CD4-positive, alpha-beta T cell treated with Interleukin-17A for 4 hours (primary cell): ENCODE measurements at places on chromosomes 5 and 9.

DNA sequence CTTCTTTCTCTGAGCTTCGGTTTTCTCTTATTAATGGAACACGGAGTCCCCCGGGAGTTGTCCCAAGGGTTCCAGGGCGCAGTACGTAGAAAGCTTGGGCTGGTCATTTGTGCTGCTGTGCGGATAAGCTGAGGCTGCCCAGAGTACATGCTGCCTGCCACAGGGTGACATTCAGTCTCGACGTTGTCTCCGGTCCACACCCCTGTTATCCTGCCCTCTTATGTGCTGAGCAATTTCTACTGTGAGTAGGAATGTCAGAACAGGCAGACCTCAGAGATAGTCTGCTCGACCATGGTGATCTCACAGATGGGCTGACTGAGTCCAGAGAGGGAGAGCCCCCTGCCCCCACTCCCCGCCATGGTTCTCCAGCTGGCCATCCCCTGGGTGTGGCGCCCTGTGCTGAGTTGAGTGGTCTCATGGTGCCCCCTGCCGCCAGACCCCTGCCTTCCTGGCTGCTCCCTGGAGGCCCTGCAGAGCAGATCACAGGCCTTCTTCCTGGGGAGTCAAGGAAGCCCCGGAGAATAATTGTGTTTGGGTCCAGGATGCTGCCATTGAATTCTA lies 124.0 kb downstream of the RGS3 start:
- peak; percentile 52 for DNase-seq

DNA sequence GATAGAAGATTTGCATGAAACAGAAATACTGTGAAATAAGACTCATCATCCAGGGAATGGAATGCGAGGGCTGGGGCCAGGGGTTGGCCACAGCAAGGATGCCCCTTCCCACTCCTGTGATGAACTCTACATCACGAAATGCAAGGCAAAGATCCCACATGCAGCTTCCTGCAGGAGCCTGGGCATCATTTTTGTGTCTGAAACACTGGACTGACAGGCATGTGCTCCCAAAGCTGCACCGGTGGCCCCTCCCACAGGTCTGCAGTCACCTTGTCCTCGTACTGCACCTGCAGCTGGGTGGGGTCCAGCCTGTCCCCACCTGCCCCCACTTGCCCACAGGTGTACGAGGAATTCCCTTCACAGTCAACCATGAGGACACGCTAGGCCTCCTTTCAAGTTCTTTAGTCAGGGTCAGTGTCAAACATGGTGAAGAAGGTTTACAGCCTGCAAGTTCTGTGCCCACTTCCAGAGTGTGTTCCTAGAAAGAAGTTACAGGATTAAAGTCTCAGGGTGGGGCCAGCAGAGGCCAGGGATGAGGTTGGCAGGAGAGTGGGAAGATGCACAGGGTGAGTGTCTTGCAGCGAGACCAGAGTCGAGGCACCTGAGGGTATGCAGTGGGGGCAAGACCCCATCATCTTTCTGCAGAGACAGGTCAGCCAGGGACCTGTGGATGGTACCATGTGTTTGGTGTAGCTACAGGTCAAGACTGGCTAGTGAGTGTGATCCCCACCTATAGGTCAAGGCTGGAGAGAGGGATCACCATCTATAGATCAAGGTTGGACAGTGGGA lies 155.0 kb upstream of the IRX2 start:
- DNase-seq = no peak

GRCh38 chr5:153373130-153373498 lies 117.4 kb upstream of the GRIA1 start:
- DNase-seq = no peak

DNA sequence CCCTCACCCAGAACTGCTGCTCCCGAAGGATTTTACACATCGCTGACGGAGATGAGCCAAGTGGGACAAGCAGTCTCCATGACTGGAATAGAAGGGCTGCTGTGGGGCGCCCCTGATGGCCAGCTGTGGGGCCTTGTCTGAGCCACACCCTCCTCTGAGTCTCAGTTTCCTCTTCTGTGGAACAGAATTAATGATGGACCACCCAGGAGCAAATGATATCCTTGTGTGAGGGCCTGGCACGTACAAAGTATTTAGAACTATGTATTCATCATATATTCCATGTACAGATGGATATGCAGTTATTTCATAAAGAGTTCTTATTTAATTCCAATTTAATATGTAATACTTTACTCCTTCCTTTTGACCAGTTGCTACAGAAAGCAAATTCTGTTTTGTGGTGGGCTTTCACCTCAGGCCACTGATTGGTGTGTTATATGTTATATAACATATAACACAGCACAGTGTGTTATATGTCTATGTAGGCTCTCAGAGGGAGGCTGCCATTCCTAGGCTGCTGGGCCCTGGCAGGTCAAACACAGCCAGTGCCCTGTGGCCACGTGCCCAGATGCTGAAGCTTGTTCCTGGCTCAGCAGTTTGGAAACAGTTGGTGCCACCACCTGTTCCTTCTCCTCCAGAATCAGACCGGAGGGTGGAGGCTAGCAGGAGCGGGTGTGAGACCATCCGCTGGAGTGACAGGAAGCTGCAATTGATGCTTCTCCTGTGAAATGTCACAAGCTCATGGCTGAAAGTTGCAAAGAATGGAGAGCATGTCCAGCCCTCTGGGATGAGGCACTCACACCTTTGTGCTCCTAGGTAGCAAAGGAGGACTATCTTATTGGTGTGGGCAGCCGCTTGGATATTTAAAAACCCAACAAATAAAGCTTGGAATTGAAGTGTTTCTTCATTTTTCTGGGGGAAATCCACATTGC lies 4.4 kb upstream of the FGD3 start:
- DNase-seq = no peak

DNA sequence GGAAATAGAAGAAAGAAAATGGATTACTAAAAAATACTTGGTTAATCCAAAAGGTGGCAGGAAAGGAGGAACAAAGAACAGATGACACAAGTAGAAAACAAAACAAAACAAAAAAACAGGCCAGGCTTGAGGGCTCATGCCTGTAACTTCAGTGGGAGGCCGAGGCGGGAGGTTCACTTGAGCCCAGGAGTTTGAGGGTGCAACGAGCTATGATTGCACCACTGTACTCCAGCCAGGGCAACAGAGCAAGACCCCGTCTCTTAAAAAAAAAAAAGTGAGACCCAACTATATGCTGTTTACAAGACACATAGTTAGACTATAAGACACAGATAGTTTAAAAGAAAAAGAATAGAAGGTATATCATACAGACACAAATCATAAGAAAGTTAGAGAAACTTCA lies 59.5 kb downstream of the AK8 start:
- DNase-seq = no peak

DNA sequence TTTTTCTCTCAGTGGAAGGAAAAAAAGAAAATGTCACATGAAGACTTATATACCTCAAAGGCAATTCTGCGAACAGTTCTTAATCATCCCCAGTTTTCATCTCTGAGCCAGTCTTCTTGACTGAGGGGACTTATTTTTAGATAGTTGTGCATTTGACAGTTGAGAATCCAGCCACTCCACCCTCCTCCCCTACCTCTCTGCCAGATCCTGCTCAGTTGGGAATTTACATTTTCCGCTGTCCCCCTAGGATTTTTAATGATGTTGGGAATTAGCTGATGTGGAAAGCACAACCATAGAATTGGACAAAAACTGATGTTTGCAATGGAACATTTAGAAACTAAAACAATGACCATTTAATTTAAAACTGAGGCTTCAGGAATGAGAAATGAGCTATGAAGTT lies 194.3 kb upstream of the PIK3R1 start:
- no peak for DNase-seq

- DNase-seq = no peak
Measured at GRCh38 chr9:93505541-93506132, 52.3 kb upstream of the FAM120AOS start.

DNA sequence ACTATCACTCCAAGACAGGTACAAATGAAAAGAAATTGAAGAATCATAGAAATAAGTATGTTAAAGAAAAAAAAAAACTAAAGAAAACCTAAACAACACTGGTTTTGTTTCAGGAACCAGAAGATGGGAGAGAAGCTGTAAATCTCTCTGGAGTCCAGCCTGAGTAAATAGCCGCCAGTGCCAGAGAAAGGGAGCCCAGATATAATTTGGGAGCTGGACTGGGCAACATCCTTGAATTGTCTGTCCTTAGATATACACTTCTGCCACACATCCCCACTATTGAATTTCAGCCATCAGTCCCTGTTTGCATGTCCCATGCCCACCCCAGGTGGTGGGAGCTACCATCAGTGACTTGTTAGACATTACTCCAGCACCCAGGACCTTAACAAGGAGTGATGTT lies 979.6 kb downstream of the DTWD2 start:
- DNase-seq = no peak

GRCh38 chr9:109455391-109455790 lies 42.7 kb downstream of the PTPN3 start:
- no peak for DNase-seq

GRCh38 chr9:136882109-136882946 lies 4.0 kb upstream of the TRAF2 start:
- peak; percentile 86 for DNase-seq

- no peak for DNase-seq
Measured at GRCh38 chr5:111326551-111326950, 102.4 kb downstream of the CAMK4 start.

DNA sequence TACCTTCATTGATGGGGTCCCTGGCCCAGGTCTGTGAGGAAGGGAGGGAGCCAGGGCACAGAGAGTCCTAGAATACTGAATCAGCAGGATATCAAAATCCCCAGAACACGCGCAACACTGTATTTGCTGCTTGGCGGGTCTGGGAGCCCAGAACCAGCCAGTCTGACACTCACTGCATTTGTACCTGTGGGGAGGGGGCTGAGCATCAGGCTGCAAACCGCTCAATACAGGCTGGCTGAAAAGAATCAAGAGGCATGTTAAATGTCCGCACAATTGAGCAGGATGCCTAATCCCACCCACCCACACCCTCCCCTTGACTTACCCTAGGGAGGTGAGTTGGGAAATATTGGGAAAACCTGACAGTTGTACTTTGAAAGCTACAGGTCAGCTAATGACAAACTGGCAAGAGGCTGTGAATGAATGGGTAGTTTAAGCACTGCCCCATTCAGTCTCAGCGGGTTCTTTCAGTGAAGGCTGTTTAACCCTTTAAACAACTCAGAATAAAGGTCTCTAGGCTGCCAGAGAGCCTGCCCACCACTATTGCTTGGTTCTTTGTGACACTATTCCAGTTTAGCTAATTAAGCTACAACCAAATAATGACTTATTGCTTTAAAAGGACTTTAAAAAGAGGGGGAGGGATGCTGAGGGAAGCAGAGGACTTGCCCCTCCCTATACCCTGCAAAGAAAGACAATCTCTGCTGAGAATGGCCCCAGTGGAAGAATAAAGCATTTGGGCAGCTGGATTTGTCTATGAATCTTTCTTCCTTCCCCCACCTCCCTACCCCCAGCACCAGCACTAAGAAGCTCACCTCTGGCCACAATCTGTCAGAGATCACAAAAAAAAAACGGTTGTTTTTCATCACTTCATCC lies 5.0 kb downstream of the SPRY4 start:
- no peak for DNase-seq

GRCh38 chr5:40288800-40289485 lies 390.8 kb upstream of the PTGER4 start:
- no peak for DNase-seq

DNA sequence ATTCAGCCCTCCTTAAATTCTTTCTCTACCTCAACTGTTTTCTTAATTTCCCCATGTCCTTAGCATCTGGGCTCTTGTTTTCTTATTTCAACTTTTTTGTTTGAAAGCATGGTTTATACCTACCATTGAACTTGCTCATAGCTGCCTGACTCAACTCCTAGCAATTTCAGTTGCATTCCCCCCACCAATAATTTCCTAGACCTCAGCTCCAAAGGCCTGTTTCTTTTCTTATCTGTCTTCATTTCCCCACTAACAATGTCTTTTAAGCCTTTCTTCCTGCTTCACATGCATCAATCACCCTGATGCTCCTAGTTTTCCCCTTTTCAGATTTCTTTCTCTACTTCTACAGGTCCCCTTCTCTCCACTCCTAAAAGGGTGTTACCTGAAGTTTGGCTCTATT lies 129.7 kb upstream of the PDE4D start:
- DNase-seq = no peak

DNA sequence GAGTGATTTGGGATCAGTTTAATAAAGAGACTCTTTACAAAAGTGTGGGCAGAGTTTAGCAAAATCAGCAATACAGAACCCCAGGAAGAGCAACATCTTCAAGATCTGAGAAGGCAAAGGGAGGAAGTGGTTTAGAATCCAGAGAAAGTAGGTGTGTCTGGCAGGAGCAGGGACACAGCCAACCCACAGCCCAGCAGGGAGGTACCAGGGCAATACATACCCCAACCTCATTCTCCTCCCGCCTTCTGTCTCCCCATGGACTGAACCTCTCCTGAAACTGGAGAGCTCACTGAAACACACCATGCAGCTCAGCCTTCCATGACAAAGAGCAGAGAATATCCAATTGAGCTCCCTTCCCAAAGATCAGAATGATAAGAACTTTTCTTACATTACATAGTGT lies 283.4 kb downstream of the PRELID2 start:
- no peak for DNase-seq

DNA sequence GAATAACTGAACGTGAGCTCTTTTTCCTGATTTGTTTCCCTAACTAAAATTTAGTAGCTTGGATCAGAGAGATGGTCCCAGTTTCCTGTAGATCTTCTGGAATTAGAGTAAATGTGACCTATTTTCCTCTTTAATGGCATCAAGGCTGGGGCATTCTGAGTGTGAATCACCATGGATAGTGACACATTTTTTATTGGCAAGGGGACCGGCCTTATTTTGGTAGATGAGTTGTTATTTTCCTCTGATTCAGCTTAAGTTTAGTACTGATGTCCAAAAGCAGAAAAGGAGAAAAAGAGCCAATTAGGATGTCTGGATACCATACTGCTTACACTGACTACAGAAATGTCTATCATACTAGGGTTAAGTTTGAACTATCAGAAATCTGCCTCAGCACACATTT lies 68.1 kb downstream of the RNF38 start:
- no peak for DNase-seq

GRCh38 chr5:19928562-19929421 lies 59.2 kb downstream of the CDH18 start:
- DNase-seq = no peak

DNA sequence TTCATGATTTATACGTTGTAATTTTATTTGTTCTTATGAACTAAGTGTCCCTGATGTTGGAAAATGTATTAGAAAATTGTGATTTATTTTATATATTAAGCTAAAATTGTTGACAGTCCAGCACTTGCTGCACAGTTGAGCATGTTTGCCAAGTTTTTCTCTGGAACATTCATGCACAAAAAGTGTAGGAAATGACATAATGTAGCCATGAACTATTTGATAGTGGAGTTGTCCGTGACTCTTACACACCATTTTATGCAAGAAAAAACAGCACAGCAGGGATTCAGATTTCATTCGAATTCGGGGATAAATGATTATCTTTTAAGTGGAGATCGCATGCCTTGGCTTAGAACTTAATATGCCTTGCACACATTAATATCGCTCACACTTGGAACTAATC lies 708.6 kb upstream of the WWC1 start:
- no peak for DNase-seq

DNA sequence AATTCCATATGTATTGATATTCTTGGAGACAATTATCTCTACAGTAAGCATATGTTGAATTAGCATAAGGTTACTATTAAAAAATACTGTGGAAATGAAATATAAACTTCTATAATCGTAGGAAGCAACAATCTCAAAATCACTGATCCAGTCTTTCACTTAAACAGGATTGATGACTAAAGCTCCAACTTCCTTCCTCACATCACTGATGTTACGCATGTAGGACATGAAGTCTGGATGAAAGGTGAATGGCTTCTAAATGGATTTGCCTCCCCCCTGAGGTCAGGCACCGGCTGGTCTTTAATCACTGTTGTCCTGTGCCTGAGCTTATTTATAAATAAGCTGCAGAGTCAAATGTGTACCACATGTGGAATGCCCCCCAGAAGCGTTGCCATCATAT lies 157.1 kb upstream of the NFIB start:
- no peak for DNase-seq
